ENCODE measurements at places on chromosomes 4 and X.
A peak's percentile ranks its signal among the peaks of the same experiment; 100 is the strongest.

DNA sequence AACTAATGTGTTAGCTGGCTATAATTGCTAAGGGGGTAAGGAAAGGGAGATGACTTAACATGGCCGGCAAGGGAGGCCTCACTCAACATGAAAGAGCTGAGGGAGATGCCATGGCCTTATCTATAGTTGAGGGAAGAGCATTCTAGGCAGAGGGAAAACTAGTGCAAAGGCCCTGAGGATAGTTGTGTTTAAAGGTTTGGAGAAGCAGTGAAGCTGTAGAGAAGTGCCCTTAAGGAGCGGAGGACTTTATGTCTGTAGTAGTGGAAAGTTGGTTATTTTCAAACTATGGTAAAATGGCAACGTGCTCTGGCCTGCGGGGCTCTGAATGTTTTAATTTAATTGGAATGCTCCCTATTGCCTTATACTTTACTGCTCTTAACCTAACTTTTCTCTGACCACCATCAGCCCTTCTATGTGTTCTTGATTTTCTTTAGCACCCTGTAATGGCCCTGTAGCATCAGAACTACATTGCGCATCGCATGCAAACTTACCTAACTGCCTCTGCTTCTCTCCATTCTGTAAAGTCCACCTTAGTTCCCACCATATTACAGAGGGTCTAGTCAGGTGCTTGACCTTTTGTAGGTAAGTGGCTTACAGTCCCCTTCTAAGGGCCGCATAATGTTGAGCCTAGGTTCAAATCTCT lies 35.8 kb downstream of the ERVMER34-1 start:
- DNase-seq = no peak

DNA sequence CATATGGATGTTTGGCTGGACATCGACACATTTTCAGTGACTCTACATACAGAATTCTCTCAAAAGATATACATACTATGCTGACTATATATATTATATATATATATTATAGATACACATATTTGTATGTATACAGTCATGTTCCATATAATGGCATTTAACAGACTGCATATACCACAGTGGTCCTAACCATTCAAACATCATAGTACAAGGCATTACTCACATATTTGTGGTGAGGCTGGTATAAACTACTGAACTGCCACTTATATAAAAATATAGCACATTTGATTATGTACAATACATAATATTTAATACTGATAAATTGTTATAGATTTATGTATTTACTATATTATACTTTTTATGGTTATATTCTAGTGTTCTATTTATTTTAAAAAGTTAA lies 168.5 kb downstream of the IL15 start:
- DNase-seq = no peak

- DNase-seq = no peak
These were observed 159.3 kb downstream of the BCOR start for GRCh38 chrX:39938466-39938865.

DNA sequence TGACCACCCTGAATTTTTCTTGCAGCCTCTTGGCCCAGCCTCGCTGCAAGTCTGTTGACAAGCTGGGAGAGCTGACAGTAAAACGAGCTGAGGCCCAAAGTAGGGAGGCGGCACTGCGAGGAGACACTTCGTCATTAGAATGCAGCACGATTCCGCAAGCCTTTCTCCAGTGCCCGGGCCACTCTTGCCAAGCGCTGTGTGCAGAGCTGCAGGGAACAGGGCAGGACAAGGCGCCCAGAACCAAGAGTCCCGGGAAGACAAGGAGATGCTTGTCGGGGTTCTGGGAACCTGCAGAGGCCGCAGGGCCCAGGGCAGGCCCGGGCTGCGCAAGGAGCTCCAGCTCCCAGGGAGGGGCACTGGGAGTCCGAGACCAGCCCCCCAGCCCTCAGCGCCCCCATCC lies 187.1 kb downstream of the BCOR start:
- DNase-seq = no peak

DNA sequence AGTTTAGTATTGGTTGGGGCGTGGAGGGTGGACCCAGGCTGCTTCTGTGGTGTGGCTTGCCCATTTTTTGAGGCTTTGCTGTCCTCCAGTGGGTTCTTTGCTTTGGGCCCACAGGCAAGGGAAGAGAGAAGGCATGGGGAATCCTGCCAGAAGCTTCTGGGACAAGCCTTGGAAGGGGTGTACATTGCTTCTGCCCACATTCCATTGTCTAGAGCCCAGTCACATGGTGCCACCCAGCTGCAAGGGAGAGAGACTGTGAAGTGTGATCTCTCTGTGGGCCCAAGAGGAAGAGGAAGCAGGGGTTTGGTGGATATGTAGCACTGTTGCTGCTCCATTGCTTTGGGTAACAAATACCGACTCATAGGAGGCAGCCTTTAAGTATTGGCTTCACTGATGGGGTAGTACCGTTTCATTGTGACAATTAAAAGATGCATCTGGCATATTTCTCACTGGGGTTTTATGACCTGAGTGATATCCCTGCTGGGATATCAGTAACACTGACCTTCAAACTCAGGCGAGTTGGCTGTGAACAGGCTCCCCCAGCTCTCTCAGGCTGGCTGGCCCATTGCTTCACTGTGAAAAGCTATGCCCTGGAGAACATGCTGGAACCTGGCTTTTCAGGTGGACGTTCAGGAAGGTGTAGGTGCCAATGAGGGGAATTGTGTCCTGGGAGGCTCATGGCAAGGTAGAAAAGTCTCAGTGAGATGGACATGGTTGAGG lies 85.9 kb downstream of the CLDN34 start:
- DNase-seq = peak; percentile 29

DNA sequence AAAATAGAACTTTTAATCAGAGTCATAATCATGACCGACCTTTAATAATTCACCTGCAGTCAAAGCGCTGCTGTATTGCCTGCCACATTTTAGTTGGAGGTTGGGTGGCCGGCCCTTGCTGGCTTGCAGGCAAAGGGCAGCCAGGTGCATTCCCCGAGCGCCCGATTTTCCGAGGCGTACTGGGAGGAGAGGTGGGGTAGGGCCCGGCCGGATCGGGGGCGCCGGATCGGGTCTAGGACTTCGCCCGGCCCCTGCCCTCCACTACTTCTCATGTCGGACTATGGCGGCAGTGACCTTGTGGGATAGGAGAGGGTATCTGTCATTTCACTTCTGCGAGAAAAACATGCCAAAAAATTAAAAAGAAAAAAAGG lies 2.5 kb upstream of the RS1 start:
- no peak for DNase-seq

GRCh38 chrX:72125331-72126047 lies 6.2 kb downstream of the RTL5 start:
- DNase-seq = no peak

GRCh38 chr4:113159942-113160545 lies 110.6 kb downstream of the ANK2 start:
- no peak for DNase-seq

GRCh38 chr4:72942565-72942964 lies 127.0 kb downstream of the COX18 start:
- DNase-seq = no peak

GRCh38 chr4:173432430-173432829 lies 33.5 kb upstream of the SCRG1 start:
- DNase-seq = no peak

- DNase-seq = no peak
These were observed 129.1 kb downstream of the SHROOM4 start for GRCh38 chrX:50684871-50685270.

- DNase-seq = no peak
These were observed 5.2 kb downstream of the HS3ST1 start for GRCh38 chr4:11423465-11423864.

GRCh38 chr4:26632916-26633315 lies 49.0 kb downstream of the TBC1D19 start:
- no peak for DNase-seq

- peak; percentile 27 for DNase-seq
These were observed 23.9 kb upstream of the TMSB4X start for GRCh38 chrX:12950851-12951594.

DNA sequence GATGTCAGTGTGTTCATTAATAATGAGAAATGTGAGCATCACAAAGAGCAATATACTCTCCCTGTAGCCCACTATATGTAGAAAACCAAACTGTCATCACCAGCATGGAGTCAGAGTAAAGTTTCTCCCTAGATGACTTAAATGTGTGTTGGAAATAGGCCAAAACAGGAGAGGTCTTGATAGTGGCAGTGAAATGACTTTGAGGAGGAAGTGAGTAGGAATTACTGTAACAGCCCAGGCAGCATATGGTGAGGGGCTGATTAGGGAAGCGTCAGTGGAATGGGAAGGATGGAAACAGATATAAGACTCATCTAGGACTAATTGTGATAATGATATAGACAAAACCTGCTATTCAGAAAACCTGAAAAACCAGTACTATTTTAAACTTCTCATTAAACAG lies 83.9 kb downstream of the ATXN3L start:
- DNase-seq = peak; percentile 16

GRCh38 chrX:2748171-2748814 lies 3.5 kb upstream of the XG start:
- DNase-seq = no peak

GRCh38 chr4:137651128-137651527 lies 118.8 kb upstream of the PCDH18 start:
- peak; percentile 76 for DNase-seq

DNA sequence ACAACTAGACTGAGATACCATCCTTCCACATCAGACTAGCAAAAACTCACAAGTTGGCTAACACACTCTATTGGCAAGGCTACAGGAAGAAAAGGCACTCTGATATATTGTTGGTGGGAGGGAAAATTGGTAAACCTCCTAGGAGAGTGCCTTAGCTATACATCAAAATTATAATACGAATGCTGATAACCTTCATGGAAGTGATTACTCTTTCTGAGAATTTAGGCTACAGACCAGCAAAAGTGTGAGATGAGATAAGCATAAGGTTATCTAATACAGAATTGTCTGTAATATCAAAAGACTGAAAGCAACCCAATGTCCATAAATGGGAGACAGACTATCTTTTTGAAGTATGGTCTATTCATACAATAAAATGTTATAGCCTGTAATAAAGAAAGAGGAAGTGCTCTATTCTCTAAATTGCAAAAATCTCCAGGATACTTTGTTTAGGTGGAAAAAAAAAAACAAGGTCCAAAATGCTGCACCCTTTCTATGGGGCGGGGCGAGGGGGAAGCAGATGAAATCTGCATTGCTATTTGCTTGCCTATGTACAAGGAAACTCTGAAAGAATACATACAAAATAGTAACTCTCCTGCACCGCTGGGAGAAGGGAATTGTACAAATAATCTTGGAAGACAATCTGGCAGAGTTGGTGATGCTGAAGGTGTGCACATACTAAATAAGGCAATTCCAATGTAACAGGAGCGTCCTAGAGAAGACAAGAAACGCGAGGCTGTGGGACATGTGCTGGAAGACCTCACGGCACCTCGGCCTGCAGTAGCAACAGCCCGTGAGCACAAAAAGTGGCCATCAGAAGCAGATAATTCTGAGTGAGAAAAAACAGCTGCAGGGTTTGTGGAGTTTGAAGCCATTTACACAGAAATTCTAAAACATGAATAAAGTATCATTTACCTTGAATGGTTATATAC lies 109.7 kb downstream of the AFAP1 start:
- DNase-seq = no peak

- no peak for DNase-seq
These were observed 50.0 kb upstream of the TBC1D9 start for GRCh38 chr4:140806163-140806562.

- DNase-seq = no peak
These were observed 1.3 kb downstream of the ANAPC4 start for GRCh38 chr4:25378437-25378743.

DNA sequence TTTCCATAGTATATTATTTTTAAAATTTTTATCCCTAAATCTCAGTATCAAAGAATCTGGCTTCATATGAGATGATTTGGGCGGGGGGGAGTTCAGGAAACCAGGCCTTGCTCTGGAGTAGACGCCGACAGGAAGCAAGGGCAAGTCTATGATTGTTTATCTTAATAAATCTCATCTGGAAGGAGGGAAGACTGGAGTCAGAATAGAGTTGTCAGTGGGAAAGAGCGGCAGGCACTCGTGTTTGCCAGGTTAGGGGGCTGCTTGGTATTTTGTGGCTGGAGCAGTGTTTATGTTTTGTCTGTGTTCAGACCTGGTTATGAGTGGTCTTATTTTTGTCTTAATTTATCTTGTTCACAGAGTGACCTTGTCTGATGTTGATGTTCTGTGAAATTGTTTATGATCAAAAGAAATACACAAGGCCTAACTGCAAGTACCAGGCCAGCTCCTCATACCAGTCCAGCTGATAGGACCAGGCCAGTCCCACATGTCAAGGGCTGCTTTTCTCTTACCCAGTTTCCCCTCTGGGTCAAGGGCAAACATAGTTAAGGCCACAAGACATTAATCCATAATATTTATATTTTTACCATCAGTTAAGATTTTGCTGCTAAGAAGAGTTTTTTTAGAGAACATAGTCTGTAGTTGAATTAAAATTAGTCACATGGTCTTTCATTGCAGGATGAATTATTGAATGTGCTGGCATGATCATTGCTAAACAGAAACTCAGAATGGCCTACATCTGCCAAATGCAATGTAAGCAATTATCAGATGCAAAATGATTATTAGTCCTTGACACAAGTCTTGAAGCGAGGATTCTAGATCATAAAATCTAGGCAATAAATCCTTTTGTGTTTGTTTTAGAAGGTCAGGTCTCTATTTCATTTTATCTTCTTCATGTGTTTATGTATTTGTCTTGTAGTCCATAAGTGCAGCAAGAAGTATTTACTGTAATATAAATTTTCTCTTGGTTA lies 176.5 kb downstream of the GASK1B start:
- DNase-seq = no peak

DNA sequence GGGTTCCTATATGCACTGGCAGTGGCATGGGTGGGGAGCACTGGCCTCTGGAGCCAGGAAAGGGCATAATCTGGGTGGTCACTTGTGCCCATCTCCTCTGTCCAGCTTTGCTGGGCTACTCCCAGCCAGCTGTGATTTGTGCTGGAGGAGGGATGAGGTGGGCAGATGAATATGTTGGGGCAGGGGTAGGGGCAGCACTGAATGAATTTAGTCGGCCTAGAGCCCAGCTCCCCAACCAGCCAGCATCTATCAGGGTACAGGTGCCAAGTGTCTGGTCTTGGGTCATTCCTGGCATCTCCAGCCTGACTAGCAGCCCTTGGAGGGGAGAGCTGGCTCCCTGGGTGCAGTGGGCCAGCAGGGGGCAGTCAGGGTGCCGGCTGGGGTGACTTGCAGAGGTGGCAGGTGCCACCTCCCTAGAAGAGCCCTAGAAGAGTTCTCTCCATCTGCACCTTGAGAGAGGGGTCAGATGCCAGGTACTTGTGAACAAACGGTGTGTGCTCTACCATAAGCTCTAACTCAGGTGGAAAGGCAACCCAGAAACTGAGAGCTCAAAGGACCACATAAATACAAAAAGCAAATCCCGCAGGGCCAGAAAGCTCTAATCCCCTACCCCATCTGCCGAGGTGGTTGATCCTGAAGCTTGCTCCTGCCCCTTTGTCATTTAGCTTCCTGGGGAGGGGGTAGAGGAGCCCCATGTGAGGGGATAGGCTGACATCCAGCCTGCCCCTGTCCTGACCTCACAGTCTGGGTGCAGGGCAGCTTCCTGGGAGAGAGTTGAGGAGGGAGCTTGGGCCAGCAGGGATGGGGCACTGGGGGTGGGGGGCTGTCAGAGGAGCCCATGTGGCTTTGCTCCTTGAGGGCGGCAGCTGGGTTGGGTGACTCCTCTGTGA lies 2.2 kb downstream of the SORCS2 start:
- no peak for DNase-seq

GRCh38 chr4:48195853-48196252 lies 61.8 kb upstream of the TXK start:
- DNase-seq = no peak

GRCh38 chr4:16794816-16795445 lies 103.5 kb downstream of the LDB2 start:
- peak; percentile 69 for DNase-seq
